ENCODE measurements at places on chromosomes 6 and 20.

GRCh38 chr6:30821862-30822784 lies 62.2 kb upstream of the DDR1 start:
- no peak for DNase-seq

DNA sequence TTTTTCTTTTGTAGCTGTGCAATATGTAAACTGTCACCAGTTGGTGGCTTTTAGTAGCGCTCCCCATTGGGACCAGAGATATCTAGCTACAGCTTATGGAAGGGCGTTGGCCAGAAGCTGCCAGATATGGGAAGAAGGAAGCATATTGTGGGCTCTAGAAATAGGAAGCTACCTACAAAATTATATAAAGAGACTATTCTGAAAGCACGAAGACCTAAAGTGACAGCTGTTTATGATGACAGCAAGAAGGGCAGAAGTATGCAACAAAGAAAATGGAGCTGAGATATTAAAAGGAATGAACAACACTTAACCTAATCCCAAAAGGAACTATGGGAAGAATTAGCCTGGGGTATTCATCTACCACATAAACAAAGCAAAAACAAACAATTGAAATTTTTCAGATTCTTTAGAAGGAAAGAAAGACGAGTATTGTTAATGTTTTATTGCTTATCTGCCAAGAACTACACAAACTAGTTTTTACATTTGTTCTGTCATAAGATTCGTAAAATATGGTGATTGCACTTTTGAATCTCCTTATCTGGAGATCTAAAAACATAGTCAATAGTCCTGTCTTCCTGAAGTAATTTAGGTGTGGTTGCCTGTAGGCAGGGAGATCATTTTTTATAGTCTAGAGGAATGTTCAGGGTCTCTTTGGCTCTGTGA lies 81.6 kb downstream of the NCOA7 start:
- no peak for DNase-seq

- DNase-seq = no peak
Measured at GRCh38 chr6:65117817-65118409, 589.1 kb downstream of the EYS start.

DNA sequence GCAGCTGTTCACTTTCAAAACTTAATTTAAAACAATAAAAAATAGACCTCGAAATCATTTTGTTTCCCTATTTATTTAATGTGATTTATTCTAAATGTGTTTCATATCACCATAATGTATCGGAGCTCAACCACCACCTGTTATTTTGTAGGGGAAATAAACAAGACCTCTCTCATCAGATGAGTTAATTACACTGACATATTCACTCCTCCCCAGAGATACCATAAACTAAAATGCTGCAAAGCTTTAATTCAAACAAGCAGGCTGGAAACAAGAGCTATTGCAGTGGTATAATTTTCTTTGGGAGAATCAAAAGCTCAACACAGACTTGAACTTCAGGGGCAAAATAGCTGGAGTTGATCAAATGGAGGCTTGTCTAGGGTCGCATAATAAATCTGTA lies 303.5 kb upstream of the TSHZ2 start:
- DNase-seq = no peak

GRCh38 chr6:67974931-67975330 lies 660.2 kb upstream of the ADGRB3 start:
- DNase-seq = no peak

GRCh38 chr6:158219228-158219627 lies 51.1 kb downstream of the GTF2H5 start:
- no peak for DNase-seq

GRCh38 chr6:49635480-49635879 lies 1.2 kb downstream of the RHAG start:
- DNase-seq = no peak

- DNase-seq = no peak
Measured at GRCh38 chr6:43101497-43101896, 25.4 kb downstream of the PTK7 start.

DNA sequence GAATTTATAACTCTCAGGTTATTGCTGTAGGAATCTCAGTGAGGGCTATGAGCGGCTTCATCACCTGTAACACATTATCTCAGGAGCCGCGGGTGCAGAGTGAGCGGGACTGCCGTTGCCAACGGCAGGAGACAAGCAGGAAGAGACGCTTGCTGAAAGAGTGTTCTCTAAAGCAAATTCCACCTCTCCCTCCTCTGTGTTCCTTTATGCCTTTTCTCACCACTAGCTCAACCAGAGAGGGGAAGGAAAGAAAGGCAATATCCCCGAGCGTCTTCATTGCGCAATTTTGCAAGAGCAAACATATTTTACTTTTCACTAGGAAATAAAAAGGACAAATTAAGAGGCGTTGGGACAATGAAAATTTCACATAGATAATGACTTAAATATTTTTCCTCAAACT lies 185.2 kb upstream of the EXOC2 start:
- DNase-seq = no peak

DNA sequence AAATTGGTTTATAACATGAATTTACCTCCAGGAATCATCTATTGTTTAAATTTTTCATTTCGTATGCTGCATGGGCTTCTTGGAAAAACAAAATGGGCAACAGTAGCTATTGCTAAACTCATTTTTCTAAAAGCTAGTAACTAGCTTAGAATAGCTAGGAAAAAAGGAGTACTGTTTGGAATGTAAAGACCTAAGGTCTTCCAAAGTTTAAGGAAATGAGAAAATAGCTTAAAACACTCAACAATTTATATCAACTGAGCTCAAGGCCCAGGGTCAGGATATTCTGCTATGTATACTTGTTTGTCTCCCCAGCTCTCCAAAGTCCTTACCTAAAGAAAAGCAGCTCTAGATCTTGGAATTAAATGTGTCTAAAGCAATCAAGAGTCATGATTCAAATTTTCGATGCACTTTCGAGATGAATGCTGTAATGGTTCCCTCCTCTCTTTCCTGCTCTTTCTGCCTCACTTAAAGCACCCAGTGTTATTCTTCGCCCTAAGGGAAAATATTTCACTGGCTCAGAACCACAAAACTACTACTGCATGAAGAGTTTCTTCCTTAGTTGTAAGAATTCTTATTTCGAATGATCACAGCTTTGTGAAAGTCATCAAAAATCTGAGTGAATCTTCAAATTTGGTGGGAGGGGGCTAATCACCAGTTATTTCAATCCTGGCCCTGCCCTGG lies 41.6 kb downstream of the LYRM4 start:
- no peak for DNase-seq

GRCh38 chr20:30168800-30169138 lies 1088.7 kb upstream of the DEFB115 start:
- no peak for DNase-seq

- no peak for DNase-seq
Measured at GRCh38 chr20:61355585-61355984, 103.5 kb downstream of the CDH4 start.

DNA sequence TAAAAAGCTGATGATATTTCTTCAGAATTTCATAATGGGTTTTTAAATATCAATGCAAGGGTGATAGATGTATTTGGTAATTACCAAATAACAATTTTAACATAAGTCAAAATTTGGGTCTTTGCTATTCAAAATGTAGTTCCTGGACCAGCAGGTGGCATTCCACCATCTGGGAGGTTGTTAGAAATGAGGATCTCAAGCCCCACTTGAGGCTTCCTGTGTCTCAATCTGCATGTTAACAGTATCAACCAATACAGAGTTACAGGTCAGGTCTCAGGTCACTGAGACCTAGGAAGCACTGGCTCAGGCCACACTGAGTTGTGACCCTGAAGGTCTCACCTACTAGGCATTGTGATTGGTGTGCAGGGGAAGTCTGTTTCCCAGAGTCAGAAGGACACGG lies 57.2 kb upstream of the MTRF1L start:
- DNase-seq = no peak

DNA sequence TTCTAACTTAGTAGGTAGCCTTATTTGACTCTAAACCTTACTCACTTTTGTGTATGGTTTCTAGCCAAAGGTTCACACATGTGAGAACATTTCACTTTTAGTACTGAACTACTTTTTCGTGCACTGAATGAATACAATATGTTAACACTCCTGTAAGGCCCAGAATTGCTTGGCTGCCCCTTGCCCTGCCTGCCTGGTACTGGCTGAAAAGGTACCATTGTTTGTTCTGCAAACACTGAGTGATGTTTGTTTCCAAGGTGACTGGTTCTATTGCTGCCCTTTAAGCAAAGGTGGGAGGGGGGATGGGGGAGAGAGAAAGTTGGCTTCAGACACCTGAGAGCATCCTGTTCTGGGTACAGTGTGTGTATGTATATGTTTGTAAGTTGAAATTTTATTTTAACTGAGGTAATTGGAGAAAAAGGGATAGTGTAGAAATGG lies 31.2 kb downstream of the RREB1 start:
- DNase-seq = no peak
